ENCODE measurements at places on chromosomes 5 and 9.
A peak's percentile ranks its signal among the peaks of the same experiment; 100 is the strongest.

DNA sequence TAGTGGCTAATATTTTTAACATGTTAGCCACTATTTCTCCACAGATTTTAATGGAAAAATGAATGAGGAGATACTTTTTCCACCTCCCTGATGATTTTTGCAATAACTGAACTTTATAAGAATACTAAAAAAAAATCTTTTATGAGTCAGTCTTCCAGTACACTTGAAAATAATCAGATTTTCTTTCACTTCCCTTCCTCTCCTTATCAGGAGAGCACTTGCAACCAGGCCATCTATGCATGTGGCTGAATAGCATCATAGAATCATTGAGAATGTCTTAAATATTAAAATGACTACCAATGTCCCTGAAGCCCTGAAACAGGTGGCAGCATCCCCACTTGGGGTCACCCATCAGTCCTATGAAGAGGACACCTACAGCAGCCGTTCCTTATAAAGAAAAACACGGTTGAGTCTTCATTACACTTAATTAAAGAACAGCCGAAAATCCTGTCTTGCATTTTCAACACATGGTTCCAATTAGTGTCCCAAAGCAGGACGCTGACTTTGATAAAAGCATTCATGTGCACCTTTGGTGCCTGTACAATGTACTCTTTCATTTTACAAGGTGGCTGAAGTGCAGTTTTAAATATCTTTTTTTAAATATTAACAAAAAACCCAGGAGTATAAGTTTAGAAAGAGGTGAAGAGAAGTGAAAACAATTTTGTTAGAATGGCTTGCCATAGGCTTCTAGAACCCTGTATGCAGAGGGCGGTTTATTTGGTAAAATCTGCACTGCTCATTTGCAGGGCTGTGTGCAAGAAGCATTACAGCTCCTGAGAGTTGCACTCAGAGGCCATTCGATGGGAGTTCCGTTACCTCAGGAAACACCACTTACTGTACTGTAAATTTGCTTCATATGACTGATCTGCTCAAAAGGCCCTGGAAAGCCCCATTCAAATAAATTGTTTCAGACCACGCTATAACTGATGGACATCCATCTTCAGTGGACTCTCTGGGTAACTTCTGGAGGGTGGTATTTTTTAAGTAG lies 106.9 kb upstream of the VCAN start:
- DNase-seq: peak; percentile 52

- no peak for DNase-seq
These were observed 135.6 kb downstream of the ICE1 start for GRCh38 chr5:5558102-5558501.

GRCh38 chr5:170266570-170267381 lies 30.8 kb downstream of the LCP2 start:
- no peak for DNase-seq

GRCh38 chr9:91177661-91178280 lies 183.9 kb downstream of the AUH start:
- DNase-seq: no peak

Measured in GM06990 (cell line).